Ascending aorta (tissue), 2 donors: ENCODE measurements at places on chromosomes 12 and 14. TPM values are rescaled to one million over a fixed set of nuclear protein-coding genes. Genes with fewer than 3 reads are reported as not detected.

GRCh38 chr12:128476266-128476665 is 209.3 kb downstream of the TMEM132C start:
- no peak for DNase-seq

DNA sequence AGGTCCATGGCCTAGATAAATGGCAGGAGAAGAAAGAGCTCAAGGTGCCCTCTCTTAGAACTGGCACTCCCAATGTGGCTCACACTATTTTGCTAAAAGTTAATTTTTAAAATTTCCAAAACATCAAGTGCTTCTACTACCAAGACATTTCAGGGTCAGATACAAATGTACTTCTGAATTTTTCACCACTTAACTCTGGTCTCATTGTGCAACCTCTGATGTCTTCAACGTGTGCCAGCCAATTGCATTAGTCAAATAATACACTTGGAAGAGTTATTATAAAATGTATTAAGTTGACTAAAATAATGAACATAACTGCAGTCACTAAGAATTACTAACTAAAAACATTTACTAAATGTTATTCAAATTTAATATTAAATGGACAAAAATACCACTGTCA is 41.3 kb downstream of the SLC25A47 start:
- no peak for DNase-seq

- DNase-seq, result no peak
Observed at GRCh38 chr14:42140831-42141279, 534.2 kb downstream of the LRFN5 start.

DNA sequence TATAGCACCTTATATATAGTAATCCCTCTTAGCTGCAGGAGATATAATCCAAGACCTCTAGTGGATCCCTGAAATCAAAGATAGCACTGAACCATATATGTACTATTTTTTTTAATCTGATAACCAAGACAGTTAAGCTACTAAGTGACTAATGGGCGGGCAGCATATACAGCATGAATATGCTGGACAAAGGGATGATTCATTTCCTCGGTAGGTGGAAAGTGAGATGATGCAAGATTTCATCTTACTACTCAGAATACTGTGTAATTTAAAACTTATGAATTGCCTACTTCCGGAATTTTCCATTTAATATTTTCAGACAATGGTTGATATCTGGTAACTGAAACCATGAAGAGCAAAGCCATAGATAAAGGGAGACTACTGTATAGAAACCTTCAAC is 36.2 kb downstream of the PRMT8 start:
- DNase-seq, result no peak

- DNase-seq, result peak; percentile 73
Observed at GRCh38 chr12:21941506-21942376, 515 bp upstream of the ABCC9 start.

KRT86 gene
- total RNA-seq, result 0.96 TPM

NTS gene
- total RNA-seq, result not detected
